NCI-H526 treated with DMSO at 0.1 percent for 48 hours (cell line): ENCODE measurements at places on chromosomes 4 and X.

- no peak for DNase-seq
Measured at GRCh38 chrX:83529950-83530349, 21.9 kb downstream of the POU3F4 start.

- DNase-seq, result no peak
Measured at GRCh38 chrX:43592597-43592996, 63.5 kb upstream of the MAOA start.

- no peak for DNase-seq
Measured at GRCh38 chrX:112851806-112852205, 11.2 kb upstream of the AMOT start.

DNA sequence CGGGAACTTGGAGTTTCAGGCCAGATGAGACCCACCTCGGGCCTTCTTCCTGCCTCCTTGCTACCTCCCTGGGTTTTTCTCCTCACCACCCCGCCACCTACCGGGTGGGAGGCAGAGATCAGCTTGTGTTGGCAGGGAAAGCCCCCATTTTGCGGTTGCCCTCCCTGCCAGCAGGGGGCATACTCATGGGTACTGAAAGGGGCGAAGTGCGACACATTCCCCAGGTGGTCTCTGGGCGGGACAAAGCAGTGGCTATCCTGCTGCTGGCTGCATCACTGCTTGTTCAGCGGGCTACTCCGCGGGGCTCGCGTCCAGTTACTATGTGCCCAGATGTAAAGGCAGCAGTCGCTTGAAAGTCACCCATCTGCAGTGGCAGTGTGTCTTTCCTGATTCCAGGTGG lies 330.3 kb downstream of the PDHA2 start:
- DNase-seq, result no peak

DNA sequence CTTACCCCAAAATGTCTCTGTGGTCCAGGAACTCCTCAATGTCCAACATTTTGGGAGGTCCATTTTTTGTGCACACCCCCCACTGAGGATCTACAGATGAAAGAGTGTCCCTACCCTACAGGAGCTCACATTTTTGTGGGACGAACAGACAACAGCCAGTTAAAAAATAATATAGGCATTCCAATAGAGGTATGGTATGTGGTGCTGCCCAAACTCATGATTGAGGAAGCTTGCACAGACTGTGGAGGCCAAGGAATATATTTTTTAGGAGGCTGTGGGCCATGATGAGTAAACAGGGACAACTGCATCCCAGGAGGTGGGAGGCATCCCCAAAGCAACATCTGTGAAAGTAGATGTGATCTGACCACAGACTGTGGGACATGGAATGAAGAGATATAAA lies 181.0 kb upstream of the HCCS start:
- no peak for DNase-seq

DNA sequence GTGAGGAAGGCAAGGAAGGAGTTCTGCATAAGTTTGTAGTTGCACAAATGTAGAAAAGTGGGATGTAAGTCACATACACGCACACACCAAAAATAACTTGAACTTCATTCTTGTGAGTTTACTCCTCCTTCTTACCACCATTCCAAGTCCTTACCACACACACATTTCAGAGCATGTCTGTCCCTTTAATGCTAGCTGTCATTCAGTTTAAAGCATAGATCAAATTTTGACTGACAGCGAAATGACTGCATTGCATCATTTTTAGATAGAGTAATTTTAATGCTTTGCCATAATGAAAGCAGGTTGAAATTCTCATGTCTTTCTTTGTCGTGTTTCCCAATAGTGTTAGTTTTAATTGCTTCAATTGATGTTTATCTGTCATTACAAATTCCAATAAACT lies 629.6 kb upstream of the HTR2C start:
- DNase-seq, result no peak
